ENCODE measurements at places on chromosomes 3 and 15.

GRCh38 chr3:192467230-192468140, 259.9 kb downstream of the FGF12 start:
- peak; percentile 23 for DNase-seq

GRCh38 chr3:31546162-31546561, 13.4 kb downstream of the STT3B start:
- no peak for DNase-seq

DNA sequence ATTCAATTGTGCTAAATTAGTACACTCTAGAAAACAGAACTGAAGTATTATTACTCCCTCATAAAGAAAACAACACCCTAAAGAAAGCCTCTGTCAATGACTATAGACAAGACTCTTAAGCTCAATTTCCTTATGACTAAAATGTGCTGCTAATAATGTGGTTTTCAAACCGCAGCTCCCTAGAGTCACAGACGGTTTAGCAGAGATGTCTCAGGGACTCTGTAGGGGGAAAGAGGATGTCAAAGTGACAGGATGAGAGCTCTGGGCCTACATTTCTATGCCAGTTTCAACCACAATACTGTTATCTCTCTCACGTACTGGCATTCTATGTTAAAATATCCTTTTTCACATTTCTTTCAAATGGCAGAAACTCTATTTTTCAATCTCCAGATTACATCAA, 37.6 kb upstream of the WDR49 start:
- peak; percentile 15 for DNase-seq

DNA sequence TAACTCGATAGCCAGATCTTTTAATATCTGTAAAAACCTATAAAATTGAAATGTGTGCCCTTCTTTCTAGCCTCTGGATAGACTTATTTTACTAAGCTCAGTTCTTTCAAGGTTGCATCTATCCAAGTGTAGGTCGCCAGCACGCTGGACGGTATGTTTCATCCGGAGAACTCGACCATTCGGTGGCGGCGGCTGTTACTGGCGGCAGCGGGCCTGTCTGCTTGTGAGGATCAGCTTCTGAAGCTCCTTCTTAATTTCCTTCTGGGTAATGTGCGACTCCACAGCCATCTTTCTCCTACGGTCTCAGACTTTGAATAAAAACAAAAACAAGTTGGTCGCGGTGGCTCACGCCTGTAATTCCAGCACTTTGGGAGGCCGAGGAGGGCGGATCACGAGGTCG, 4.1 kb downstream of the PP2D1 start:
- no peak for DNase-seq

- DNase-seq: no peak
Observed at GRCh38 chr15:101499863-101500713, 10.6 kb upstream of the PCSK6 start.

DNA sequence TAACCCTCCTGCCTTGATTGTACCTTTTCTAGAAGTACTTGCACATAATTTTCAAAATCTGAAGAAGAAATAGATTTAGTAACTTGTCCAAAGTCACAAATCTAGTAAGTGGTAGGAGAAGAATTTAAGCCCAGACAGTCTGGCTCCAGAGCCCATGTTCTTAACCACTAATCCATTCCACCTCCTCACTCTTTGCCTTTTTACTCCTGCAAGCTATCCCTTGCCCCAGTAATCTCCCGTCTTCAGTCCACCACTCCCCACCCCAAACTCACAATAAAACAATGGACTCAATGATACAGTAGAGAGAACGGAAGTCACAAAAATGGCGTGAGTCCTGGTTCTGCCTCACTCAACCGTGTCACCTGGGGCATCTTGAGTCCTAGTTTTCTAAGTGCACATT, 48.7 kb downstream of the SETMAR start:
- no peak for DNase-seq

GRCh38 chr3:43035801-43036365, 56.8 kb downstream of the GASK1A start:
- DNase-seq: no peak

DNA sequence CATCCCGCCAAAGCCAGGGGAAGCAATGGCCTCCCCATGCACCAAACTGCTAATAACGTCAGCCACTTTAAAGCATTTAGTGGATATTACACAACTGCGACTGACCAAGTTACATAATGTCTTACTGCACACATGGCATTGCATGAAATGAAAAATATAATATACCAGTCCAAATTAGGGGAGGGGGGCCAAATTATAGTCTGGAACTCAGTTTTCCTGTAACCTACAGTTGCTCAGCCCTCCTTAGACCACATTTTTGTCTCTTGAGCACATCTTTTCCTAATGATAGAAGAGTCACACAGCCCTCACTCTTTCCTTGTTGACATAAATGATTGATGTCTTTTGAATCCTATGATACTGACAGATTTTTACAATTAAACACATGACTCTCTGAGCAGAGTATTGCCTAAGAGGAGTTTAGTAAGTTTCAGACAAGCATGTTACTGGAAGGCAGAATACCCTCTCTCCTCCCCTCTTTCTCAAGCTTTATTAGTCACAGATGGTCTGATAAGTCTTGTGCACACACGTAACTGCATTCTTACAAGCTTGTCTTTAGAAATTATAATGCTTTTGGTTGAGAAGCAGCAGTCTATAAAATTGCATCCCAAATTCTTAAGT, 1.1 kb upstream of the PLD1 start:
- DNase-seq: no peak

DNA sequence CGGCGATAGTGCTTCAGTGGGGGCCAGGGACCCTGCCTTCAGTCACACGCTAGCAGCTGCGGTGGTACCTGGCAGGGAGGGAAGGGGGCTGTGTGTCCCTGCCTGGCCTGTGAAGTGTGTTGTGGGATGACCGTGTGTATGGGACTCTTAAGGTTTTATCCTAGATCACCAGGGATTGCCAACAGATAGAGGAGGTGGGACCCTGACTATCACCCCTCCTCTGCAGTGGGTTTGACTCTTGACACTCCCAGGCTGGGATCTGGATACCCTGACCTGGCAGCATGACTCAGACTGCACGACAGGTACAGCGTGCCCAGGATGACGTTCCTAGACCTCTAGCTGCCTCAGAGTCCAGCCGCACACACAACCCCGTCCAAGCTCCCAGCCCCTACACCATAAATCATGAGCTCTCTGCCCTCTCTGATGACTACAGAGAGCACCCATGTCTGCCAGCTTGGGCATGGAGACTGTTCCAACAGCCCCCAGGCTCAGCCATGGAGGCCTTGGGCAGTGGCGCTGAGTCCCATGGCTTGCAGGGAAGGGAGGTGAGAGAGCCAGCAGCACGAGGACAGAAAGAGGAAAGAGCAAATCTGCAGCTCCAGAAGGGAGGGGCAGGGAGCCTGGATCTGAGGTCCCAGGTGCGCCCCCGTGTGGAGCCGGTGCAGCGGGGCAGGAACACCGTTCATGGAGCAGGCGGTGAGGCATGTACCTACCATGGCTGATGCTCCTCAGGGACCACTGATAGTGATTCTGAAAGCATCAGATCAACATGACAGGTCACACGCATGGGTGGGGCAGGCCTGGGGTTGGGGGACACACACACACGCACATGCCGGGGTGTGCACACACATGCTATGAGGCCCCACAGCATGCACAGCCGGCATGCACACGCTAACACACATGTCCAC, 71.0 kb downstream of the ADAMTS7 start:
- DNase-seq: peak; percentile 72

GRCh38 chr15:101280007-101280406, 2.7 kb upstream of the SELENOS start:
- DNase-seq: no peak

DNA sequence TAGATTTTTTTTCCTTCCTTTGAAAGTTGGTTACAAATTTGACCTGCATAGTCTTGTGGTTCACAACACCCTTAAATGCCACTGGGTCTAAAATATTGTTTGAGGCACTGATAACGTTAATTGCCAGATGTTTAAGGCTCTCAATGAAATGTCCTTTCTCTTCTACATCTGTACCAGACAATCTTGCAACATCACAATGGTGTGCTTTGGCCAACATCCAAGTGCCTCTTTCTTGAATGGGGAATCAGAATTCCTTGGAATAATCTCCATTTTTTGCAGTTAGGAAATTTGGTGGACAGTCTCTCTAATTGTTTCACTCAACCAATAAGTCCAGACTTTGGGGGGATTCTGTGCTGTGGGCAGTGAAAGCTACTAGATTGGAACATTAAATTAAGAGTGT, 26.0 kb upstream of the PEX5L start:
- DNase-seq: no peak

DNA sequence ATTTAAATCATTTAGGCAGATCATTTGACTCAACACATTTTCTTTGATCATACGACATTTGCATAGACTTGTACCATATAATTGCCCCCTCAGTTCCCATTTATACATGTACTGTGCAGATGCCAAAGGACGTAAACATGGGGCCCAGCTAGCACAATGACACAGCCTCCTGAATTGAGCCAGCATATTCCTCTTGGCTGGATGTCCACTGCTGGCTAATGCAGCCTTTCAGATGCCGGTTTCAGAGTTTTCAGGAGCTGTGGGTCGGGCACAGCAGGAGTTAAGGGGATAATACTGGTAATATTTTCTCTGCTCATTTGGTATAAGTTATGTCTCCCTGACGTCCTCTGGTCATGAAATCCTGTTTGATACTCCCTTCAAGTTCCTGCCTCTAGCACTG, 39.4 kb downstream of the KAT2B start:
- no peak for DNase-seq

DNA sequence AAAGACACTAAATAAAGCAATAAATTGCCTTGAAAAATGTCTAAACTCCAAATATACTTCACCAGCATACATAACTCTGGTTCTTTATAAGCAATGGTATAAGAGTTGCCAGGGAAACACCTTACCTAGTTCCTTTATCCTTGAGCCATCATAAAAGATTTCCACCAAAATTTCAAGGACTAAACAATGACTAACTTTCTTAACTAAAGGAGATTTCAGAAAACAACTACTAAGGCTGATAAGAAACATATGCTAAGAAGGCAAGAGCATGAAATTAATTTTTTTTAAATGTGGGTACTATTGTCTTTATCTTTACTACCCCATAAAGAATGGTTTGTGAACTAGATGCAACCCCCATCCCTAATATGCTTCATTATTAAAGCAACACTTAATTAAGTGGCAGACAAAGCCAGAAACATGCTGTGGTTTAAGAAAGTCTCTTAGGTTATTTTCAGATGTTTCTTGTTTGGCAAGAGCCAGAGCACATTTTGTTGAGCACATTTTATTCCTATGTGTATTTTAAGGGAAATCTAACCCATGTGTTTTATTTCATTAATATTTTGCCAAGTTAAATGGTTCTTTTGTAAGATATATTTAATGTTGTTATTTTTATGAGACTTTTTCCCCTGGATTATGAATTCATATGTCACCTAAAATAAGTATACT, 17.4 kb upstream of the VEPH1 start:
- DNase-seq: no peak

- DNase-seq: no peak
Observed at GRCh38 chr3:176041812-176042211, 1155.5 kb downstream of the TBL1XR1 start.

- no peak for DNase-seq
Observed at GRCh38 chr3:152319831-152320617, 51.3 kb downstream of the MBNL1 start.

- DNase-seq: no peak
Observed at GRCh38 chr3:26368312-26368711, 254.3 kb upstream of the LRRC3B start.

DNA sequence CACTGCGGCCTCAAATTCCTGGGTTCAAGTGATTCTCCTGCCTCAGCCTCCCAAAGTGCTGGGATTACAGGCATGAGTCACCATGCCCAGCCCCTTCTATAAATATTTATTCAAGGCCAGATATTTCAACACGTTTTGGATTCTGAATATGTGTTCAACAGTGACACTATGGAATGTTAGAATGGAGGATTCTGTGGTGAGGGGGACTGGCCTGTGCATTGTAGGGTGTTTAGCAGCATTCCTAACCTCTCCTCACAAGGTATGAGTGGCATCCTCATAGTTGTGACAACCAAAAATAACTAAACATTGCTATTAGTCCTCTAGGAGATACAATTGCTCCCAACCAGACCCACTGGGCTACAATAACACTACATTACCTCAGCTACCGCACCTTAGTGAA, 104.0 kb upstream of the ATP10A start:
- DNase-seq: no peak

DNA sequence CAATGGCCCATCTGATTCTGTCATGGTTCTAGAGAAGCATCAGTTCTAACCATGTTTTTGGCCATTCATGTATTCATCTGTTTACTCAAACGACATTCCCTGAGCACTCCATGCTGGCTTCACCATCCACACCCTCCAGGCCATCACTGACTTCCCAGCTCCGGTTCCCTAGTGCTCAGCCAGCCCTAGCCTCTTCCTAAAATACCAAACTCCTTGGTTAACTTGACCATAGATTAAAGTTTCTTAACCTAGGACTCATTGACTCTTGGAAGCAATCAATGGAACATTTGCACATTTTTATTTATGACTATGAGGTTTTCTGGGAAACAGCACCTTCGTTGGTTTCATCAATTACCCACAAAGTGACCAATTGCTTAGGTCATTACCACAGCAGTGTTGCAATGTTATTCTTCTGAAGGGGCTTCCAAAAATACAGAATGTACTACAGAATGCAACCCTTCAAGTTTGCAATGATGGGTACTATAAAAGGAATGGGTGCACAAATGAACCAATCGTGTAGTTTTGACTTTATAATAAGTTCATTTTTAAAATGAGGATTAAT, 27.2 kb upstream of the SLC25A36 start:
- no peak for DNase-seq

DNA sequence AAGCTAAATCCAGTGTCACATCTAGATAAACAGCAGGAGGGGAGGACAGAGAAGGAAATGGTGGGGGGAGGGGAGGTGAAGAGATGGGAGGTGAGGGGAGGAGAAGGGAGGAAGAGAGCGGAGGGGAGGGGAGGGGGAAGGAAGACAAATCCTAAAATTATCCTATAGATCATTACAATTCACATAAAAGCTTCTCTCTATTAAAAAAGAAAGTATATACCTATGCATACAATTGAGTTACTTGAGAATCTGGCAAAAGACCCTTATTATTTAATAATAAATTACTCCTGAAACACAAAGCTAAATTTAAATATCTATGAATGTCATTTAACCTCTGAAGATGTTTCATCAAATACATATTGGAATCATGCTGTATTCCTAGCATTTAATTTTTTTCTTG, 303.9 kb downstream of the MAGI1 start:
- DNase-seq: no peak

GRCh38 chr3:102400142-102400541, 34.7 kb upstream of the ZPLD1 start:
- DNase-seq: no peak

- DNase-seq: no peak
Observed at GRCh38 chr3:196219970-196220311, 3.6 kb downstream of the SLC51A start.

DNA sequence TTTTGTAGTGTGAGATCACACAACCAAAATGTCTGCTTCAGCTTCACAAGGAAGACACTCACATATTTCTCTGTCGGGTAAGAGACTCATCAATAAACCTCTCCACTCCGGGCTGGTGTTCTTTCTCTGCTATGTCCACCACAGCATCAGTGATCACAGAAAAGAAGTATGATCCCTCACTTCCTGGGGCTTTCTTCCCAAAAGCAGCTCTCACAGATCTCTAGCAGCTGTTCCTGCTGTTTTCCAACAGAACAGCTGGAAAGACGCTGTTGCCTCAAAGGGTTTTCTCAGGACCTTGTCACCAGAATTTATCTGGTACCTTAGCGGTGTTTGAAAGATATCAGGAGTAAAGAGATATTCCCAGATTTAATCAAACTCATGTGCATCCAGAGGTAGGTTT, 46.4 kb downstream of the GATM start:
- no peak for DNase-seq
